Spinal cord (tissue), 10 donors: ENCODE measurements at places on chromosomes 5 and 9. TPM values are rescaled to one million over a fixed set of nuclear protein-coding genes. Genes with fewer than 3 reads are reported as not detected.

The CBY3 gene
- not detected for total RNA-seq

DNA sequence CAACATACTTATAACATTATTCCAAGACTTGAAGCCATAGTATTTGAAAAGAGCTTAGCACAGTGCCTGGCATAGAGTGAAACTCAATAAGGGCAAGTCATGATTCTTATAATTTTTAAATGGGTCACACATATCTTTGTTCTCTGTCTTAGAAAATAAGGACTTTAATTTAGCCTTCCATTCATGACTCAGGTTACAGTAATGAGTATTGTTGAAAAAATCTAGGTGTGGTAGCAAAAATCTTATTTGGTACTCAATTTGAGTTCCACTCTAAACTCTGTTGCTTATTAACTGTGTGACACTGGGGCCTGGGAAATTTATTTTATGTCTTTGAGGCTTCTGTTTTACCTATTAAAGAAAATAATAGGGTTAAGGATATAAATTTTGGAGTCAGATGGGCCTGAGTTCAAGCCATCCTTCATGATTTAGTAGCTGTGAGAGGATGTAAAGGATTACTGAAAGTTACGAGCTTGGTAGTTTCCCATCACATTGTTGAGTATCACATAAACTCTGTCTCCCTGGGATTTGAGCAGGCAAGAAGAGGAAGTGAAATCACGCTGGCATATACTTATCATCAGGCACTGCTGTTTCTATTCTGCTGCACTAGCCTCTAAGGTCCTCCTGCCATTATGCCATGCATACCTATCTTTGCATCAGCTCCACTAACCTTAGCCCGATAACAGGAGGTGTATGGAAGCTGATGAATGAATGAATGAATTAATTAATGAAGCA is 1.5 kb downstream of the SPINK9 start:
- no peaks in the 10 kb centered on the region for H3K27me3 ChIP-seq
- H3K27ac ChIP-seq: no peak overlapping the region
- no peak overlapping the region for H3K4me3 ChIP-seq

DNA sequence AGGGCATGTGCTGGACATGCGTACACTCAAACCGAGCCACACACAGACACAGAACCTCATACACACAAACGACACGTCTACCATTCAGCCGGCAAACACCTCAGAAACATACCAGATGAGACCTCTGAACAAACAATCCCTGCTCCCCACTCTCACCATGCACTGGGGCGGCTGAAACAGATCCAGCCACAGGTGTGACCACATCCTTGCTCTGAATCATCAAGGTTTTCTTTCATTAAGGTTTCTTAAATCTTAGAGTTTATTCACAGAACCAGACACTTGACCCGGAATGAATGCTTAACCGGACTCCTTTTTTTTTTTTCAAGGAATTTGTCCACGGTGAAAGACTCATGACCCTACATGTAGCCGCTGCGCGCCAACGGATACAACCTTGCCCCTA is 26.2 kb downstream of the TERT start:
- no peak for DNase-seq
- H3K4me1 ChIP-seq: no peaks in the 10 kb centered on the region
- H3K27me3 ChIP-seq: no peaks in the 10 kb centered on the region
- H3K4me3 ChIP-seq: no peak overlapping the region
- H3K27ac ChIP-seq: no peak overlapping the region

DNA sequence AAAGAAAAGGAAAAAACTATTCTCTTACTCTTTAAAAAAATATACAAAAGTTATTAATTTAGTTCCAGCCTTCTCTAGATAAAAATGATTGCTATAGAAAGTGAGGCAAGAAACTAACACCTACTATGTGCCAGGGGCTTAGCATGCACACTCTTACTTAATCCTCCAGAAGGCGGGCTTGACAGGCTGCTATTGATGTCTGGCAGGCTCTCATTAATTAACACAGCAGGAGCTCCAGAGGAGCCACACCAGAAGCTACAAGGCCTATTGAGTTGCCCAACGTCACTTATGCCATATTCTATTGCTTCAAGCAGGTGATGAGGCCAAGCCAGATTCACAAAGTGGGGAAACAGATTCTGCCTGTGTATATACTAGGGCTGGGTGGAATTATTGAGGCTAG is 54.6 kb upstream of the CLINT1 start:
- peaks cover 5% of the 10 kb centered on the region for H3K4me1 ChIP-seq
- no peaks in the 10 kb centered on the region for H3K27me3 ChIP-seq
- no peaks in the 10 kb centered on the region for H3K36me3 ChIP-seq
- no peak overlapping the region for H3K4me3 ChIP-seq
- H3K27ac ChIP-seq: no peak overlapping the region

DNA sequence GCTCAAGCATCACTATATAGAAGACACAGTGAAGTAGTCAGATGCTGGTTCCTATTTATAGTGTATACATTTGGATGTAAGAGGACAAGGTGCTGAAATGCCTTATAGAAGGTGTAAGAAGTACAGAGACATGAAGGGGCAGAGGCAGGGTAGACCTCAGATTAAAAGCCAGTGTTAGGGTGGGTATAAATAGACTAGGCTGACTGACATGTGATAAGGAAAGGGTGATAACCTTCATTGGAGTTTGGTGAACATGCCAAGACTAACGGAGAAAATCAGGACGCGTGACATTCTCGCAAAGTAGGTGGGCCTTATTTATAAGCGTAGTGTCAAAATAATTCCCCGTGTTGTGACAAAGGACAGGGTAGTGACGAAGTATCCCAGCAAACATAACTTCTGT is 59.1 kb upstream of the HRH2 start:
- no peaks in the 10 kb centered on the region for H3K36me3 ChIP-seq
- no peaks in the 10 kb centered on the region for H3K4me1 ChIP-seq
- no peak overlapping the region for H3K4me3 ChIP-seq
- no peak overlapping the region for H3K27ac ChIP-seq
- no peak for DNase-seq

DNA sequence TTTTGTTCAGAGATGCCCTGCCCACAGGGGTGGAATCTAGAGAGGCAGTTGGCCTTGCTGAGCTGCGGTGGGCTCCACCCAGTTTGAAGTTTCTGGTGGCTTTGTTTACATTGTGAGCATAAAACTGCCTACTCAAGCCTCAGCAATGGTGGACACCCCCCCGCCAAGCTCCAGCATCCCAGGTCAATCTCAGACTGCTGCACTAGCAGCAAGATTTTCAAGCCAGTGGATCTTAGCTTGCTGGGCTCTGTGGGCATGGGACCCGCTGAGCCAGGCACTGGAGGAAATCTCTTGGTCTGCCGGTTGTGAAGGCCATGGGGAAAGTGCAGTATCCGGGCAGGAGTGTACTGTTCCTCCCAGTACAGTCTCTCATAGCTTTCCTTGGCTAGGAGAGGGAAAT is 55.5 kb downstream of the MINAR2 start:
- no peak overlapping the region for H3K4me3 ChIP-seq
- DNase-seq: no peak
- no peaks in the 10 kb centered on the region for H3K36me3 ChIP-seq
- H3K4me1 ChIP-seq: no peaks in the 10 kb centered on the region
- no peaks in the 10 kb centered on the region for H3K27me3 ChIP-seq
- no peak overlapping the region for H3K27ac ChIP-seq

- peak; percentile 53 for DNase-seq
- H3K36me3 ChIP-seq: peaks cover 5% of the 10 kb centered on the region
- H3K27me3 ChIP-seq: peaks cover 10% of the 10 kb centered on the region
- peak overlapping the region; percentile 33 for H3K4me3 ChIP-seq
Measured at GRCh38 chr5:926417-927171, 33.9 kb downstream of the TRIP13 start.

DNA sequence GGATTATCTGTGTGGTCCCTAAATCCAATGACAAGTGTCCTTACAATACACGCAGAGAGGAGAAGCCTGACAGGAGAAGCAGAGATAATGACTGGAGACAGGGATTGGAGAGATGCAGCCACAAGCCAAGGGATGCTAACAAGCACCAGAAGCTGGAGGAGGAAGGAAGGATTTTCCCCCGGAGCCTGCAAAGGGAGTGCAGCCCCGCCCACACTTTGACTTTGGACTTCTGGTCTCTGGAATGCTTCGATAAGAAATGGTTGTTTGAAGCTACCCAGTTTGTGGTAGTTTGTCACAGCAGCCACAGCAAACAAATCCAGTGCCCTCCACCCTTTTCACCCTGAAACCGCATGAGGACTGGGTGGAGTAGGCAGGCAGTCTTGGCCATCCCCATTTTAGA is 77.2 kb upstream of the BOD1 start:
- H3K4me1 ChIP-seq: peaks cover 21% of the 10 kb centered on the region
- no peaks in the 10 kb centered on the region for H3K36me3 ChIP-seq
- no peak overlapping the region for H3K4me3 ChIP-seq
- no peak for DNase-seq
- H3K27me3 ChIP-seq: no peaks in the 10 kb centered on the region

DNA sequence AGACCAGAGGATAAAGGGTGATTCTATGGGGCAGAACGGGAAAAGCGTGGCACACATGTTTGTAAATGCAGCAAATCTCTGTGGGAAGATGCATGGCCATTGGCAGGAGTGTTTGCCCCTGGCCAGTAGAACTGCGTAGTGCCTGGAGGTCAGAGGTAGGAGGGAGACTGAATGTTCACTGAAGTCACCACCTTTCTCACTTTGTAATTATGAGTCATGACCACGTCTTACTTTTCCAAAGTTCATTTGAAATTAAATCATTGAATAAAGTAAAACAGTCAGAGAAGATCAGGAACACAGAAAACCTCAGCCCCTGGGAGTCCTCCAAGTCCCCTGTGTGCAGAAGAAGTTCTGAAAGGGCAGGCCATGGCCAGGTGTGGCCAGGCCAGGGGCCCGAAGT is 4.6 kb downstream of the PTGES start:
- no peak overlapping the region for H3K27ac ChIP-seq
- H3K4me3 ChIP-seq: no peak overlapping the region
- DNase-seq: no peak
- H3K4me1 ChIP-seq: peaks cover 17% of the 10 kb centered on the region

DNA sequence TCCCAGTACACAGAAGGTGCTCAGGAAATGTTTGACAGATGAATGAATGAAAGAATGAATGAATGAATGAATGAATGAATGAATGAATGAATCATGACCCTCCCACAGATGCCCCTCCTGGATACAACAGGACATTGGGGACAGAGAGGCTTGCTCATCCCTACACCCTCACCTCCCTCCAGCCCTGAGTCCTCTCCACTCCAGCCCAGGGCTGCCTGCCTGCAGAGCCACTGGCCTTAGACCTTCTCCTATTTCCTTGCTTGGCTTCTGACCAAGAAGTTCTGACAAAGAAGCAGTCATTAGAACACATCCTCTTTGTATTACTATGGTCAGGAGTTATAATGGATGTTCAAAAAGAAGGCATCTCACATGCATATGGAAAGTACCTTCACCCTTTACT is 240.7 kb upstream of the DAPK1 start:
- no peaks in the 10 kb centered on the region for H3K4me1 ChIP-seq
- H3K4me3 ChIP-seq: no peak overlapping the region

The FBLL1 gene
- total RNA-seq: 15.5 TPM

DNA sequence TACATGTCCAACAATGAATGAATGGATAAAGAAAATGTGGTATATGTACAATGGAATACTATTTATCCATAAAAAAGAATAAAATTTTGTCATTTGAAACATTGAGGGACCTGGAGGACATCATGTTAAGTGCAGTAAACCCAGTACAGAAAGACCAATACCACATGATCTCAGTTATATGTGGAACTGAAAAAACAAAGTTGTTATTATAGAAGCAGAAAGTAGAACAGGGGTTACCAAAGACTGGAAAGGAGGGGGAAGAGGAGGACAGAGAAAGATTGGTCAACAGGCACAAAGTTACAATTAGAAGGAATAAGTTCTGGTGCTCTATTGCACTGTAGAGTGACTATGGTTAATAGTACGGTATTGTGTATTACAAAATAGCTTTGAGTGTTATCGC is 233.8 kb downstream of the SEMA6A start:
- H3K27me3 ChIP-seq: no peaks in the 10 kb centered on the region
- H3K4me1 ChIP-seq: no peaks in the 10 kb centered on the region
- no peak overlapping the region for H3K27ac ChIP-seq
- no peak overlapping the region for H3K4me3 ChIP-seq
- H3K36me3 ChIP-seq: no peaks in the 10 kb centered on the region

GRCh38 chr5:165538065-165538464 is 2032.6 kb downstream of the MAT2B start:
- no peaks in the 10 kb centered on the region for H3K27me3 ChIP-seq
- H3K36me3 ChIP-seq: no peaks in the 10 kb centered on the region
- no peak overlapping the region for H3K4me3 ChIP-seq
- DNase-seq: no peak
- no peak overlapping the region for H3K27ac ChIP-seq

- H3K4me3 ChIP-seq: no peak overlapping the region
- no peak for DNase-seq
- H3K27ac ChIP-seq: no peak overlapping the region
- H3K27me3 ChIP-seq: peaks cover 5% of the 10 kb centered on the region
- no peaks in the 10 kb centered on the region for H3K36me3 ChIP-seq
Measured at GRCh38 chr9:113623851-113624485, 160.4 kb downstream of the RGS3 start.

- peak; percentile 22 for DNase-seq
- H3K27ac ChIP-seq: no peak overlapping the region
- no peaks in the 10 kb centered on the region for H3K4me1 ChIP-seq
Measured at GRCh38 chr5:169548315-169548714, 35.3 kb upstream of the SPDL1 start.

- H3K4me1 ChIP-seq: no peaks in the 10 kb centered on the region
- no peaks in the 10 kb centered on the region for H3K27me3 ChIP-seq
- no peak for DNase-seq
Measured at GRCh38 chr9:106828965-106829364, 34.0 kb upstream of the ZNF462 start.

GRCh38 chr9:71737455-71737854 is 30.9 kb downstream of the CEMIP2 start:
- no peaks in the 10 kb centered on the region for H3K4me1 ChIP-seq
- no peak overlapping the region for H3K4me3 ChIP-seq
- H3K27me3 ChIP-seq: no peaks in the 10 kb centered on the region
- DNase-seq: no peak
- no peak overlapping the region for H3K27ac ChIP-seq

DNA sequence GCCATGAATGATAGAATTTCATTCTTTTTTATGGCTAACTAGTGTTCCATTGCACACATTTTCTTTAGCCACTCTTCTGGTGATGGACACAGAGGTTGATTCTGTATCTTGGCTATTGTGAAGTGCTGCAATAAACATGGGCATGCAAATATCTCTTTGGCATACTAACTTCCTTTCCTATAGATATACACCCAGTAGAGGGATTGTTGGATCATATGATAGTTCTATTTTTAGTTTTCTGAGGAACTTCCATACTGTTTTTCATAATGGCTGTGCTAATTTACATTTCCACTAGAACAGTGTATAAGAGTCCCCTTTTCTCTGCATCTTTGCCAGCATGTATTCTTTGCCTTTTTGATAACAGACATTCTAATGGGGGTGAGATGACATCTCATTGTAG is 50.4 kb upstream of the CDK5RAP2 start:
- DNase-seq: no peak
- no peaks in the 10 kb centered on the region for H3K36me3 ChIP-seq
- H3K4me3 ChIP-seq: no peak overlapping the region

DNA sequence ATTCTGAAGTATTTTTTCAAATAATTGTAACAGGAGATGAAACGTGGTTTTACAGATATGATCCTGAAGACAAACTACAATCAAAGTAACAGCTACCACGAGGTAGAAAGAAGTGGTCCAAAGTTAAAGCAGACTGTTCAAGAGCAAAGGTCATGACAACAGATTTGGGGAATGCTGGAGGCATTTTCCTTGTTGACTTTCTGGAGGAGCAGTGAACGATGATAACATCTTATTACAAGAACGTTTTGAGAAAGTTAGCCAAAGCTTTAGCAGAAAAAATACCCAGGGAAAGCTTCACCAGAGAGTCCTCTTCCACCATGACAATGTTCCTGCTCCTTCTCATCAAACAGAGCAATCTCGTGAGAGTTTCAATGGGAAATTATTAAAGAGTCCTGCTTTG is 145.4 kb upstream of the NREP start:
- no peaks in the 10 kb centered on the region for H3K4me1 ChIP-seq
- H3K4me3 ChIP-seq: no peak overlapping the region
- no peaks in the 10 kb centered on the region for H3K27me3 ChIP-seq
- H3K36me3 ChIP-seq: no peaks in the 10 kb centered on the region
- no peak overlapping the region for H3K27ac ChIP-seq

The ORM1 gene
- total RNA-seq: 5.2 TPM
